ENCODE measurements at places on chromosomes 6 and 20.

GRCh38 chr6:107030151-107030550 is 2.2 kb downstream of the MTRES1 start:
- no peak for DNase-seq

DNA sequence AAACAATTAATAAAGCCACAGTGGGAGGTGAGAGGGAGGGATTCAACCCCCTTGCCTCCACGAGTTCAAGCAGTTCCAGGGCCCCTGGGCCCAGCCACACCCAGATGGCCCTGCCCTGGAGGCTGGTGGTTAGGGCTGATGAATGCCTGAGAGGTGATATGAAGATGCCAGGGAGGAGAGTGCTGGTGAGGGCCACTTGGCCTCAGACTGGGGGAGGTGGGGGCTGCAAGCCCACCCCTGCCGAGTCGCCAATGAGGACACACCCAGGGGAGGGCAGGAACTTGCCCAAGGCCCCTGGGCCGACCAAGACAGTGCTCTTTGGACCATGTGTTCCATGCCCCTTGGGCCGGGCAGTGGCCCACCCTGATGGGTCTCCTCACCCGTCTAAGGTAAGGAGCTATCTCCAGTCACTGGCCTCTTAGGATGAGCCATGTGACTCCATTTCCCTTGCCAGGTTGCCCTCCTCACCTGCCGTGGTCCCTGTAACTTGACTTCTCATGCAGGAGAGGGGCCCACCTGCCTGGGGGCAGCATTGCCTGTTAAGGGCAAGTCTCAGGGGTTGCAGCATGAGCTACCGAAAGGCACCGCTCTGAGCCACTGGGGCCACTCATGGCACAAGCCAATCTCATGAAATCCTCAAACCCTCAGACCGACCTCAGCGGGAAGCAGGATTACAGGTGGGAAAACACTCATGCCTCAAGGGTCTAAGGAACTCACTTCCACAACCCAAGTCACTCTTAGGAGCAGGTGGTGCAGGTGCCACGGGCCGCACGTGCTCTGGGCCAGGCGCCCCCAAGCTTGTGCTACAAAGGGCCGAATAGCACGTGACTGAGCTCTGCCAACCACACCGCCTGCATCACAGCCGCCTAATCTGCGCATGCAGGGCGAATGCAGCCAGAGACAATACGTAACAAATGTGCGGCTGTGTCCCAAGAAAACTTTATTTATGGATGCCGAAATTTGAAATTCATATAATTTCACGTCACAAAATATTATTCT is 147.4 kb upstream of the MLN start:
- no peak for DNase-seq

- DNase-seq: no peak
These were observed 50.6 kb downstream of the RCAN2 start for GRCh38 chr6:46440641-46441040.

- DNase-seq: no peak
These were observed 77.9 kb downstream of the FKBP5 start for GRCh38 chr6:35610830-35611229.
